ENCODE measurements at places on chromosomes 6 and 20. TPM values are rescaled to one million over a fixed set of nuclear protein-coding genes. Genes with fewer than 3 reads are reported as not detected.

GRCh38 chr6:32697031-32697430 lies 30.6 kb upstream of the HLA-DQB1 start:
- H3K4me1 ChIP-seq = no peaks in the 10 kb centered on the region
- H3K27me3 ChIP-seq = no peaks in the 10 kb centered on the region
- H3K27ac ChIP-seq = no peak overlapping the region
- H3K4me3 ChIP-seq = no peak overlapping the region
- no peak for DNase-seq
- no peaks in the 10 kb centered on the region for H3K36me3 ChIP-seq

- H3K36me3 ChIP-seq = no peaks in the 10 kb centered on the region
- H3K4me1 ChIP-seq = no peaks in the 10 kb centered on the region
- H3K4me3 ChIP-seq = no peak overlapping the region
- no peak for DNase-seq
- no peaks in the 10 kb centered on the region for H3K27me3 ChIP-seq
- H3K27ac ChIP-seq = no peak overlapping the region
Measured at GRCh38 chr6:143195349-143195845, 134.7 kb downstream of the AIG1 start.

GRCh38 chr20:44137266-44137801 lies 49.7 kb downstream of the JPH2 start:
- H3K4me3 ChIP-seq = peak overlapping the region; percentile 40
- no peaks in the 10 kb centered on the region for H3K27me3 ChIP-seq
- no peaks in the 10 kb centered on the region for H3K36me3 ChIP-seq
- H3K27ac ChIP-seq = peak overlapping the region; percentile 72
- H3K4me1 ChIP-seq = peaks cover 45% of the 10 kb centered on the region

DNA sequence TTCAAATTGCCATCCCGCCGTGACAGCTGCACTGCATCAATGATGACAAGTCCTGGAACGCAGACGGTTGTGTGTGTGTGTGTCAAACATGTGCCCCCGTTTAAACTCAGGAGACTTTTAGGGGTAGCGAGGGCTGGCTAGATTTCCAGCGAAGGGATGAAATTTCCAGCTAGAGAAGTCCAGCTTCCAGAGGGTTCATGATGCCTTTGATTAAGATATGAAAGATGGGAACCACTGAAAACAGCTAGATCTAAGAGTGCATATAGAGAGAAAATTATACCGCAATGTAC lies 644 bp downstream of the KIZ start:
- no peak for DNase-seq
- peak overlapping the region; percentile 93 for H3K4me3 ChIP-seq
- no peaks in the 10 kb centered on the region for H3K27me3 ChIP-seq
- no peaks in the 10 kb centered on the region for H3K4me1 ChIP-seq
- no peaks in the 10 kb centered on the region for H3K36me3 ChIP-seq

DNA sequence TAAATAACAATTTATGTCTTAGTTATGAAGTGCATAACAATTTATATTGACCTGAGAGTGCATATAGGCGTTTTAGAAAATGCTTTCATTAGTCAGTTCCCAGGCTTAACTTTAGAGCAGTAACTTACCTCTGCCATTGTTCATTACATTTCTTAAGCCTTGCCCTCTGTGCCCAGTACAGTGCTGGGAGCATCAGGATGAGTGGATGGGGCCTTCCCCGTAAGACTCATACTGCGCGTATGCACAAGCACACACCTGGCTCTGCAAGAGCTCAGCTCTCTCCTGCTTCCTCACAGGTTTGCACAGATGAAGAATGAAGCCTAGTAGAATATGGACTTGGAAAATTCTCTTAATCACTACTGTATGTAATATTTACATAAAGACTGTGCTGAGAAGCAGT lies 125.0 kb downstream of the MAP3K4 start:
- H3K36me3 ChIP-seq = peaks cover 56% of the 10 kb centered on the region
- no peak overlapping the region for H3K4me3 ChIP-seq
- H3K27ac ChIP-seq = no peak overlapping the region
- no peak for DNase-seq
- no peaks in the 10 kb centered on the region for H3K4me1 ChIP-seq
- H3K27me3 ChIP-seq = no peaks in the 10 kb centered on the region

DNA sequence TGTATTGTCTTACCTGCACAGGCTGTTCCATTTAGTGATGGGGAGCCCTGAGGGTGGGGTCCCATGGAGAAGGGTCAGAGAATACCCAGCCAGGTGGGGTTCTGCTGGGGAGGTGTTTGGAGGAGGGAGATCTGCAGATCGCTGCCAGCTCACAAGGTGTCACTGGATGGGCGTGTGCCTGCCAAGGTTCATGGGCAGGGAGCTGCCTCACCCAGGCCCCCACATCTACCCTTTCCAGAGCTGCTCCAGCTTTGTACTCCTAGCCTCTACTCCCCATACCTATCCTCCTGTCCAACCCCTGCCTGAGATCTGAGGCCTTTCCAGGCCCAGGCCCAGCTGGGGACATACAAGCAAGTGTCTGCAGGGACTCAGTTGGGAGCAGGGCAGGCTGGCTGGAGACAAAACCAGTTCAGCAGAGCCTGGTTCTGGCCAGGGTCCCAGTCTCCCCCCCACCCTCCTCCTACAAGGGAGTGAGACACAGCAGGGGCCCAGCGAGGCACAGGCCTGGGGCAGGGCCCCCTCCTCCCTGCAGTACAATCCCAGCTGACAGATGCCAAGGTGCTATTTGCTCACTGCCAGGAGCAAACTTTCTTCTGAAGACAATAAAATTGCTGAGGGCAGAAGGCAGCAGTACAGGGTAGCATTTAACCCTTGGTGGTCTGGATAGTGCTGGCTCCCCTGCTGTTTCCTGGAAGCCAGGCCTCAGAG lies 19.7 kb downstream of the SPDEF start:
- H3K4me3 ChIP-seq = no peak overlapping the region
- no peaks in the 10 kb centered on the region for H3K27me3 ChIP-seq

- H3K27ac ChIP-seq = no peak overlapping the region
- H3K27me3 ChIP-seq = no peaks in the 10 kb centered on the region
- no peak for DNase-seq
- H3K36me3 ChIP-seq = no peaks in the 10 kb centered on the region
Measured at GRCh38 chr20:19404826-19405225, 192.4 kb downstream of the SLC24A3 start.

GRCh38 chr6:146389740-146390139 lies 153.9 kb upstream of the RAB32 start:
- H3K27ac ChIP-seq = no peak overlapping the region
- no peaks in the 10 kb centered on the region for H3K27me3 ChIP-seq

- H3K27ac ChIP-seq = 0 out of 2 replicates have a peak overlapping the region, but pooled peaks have one; percentile 4
- DNase-seq = no peak
- peaks cover 1% of the 10 kb centered on the region for H3K36me3 ChIP-seq
- no peak overlapping the region for H3K4me3 ChIP-seq
- peaks cover 14% of the 10 kb centered on the region for H3K4me1 ChIP-seq
Measured at GRCh38 chr20:48760403-48760983, 67.3 kb downstream of the PREX1 start.

- H3K4me3 ChIP-seq = no peak overlapping the region
- H3K36me3 ChIP-seq = no peaks in the 10 kb centered on the region
- DNase-seq = no peak
- no peaks in the 10 kb centered on the region for H3K27me3 ChIP-seq
- H3K4me1 ChIP-seq = no peaks in the 10 kb centered on the region
Measured at GRCh38 chr6:1757131-1757530, 147.4 kb downstream of the FOXC1 start.

- no peaks in the 10 kb centered on the region for H3K36me3 ChIP-seq
- DNase-seq = no peak
- no peak overlapping the region for H3K27ac ChIP-seq
Measured at GRCh38 chr20:13271977-13272975, 51.2 kb downstream of the ISM1 start.

DNA sequence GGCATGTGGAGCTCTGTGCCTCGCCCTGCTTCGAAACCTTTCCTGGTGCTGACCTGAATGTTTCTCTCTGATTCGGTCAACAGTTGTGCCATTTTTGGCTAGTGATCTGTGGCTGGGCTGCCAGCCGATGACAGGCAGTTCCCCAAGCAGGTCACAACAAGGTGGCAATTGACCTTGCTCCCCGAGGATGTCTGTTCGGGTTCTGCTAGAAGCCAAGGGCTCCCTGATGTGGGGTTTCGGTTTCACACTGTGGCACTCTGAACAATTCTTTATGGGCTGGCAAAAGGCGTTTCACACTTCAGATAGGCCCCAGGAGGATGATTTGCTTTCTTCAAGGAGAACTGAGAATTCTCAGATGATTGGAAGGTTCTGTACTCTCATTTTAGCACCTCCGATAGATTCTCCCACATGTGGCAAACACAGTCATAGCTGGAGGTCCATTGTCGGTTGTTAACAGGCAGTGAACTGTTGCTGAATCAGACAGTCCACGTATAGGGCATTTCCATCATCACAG lies 135.6 kb downstream of the SLC24A3 start:
- H3K4me1 ChIP-seq = no peaks in the 10 kb centered on the region
- no peak overlapping the region for H3K27ac ChIP-seq
- DNase-seq = no peak
- H3K4me3 ChIP-seq = no peak overlapping the region

DNA sequence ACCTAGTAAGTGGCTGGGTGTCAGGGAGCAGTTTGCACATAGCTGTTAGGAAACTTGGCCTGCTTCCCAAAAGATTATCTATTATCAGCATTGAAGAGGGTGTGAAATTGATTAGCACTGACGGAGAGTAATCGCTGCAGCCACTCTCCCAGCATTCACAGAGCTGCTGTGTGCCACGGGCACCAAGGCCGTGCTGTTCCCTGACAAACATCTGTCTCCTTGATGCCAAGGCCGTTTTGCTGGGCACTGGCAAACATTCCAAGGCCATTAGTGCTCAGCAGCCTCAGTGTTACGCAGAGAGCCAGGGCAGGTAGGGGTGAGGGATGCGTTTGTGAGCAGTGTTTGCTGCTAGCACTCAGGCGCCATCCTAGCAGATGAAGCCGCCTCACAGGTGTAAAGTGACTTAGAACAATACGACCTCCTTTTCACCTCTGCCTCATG lies 57.7 kb upstream of the VSTM2L start:
- peak; percentile 38 for DNase-seq
- no peaks in the 10 kb centered on the region for H3K27me3 ChIP-seq
- H3K4me3 ChIP-seq = no peak overlapping the region
- H3K4me1 ChIP-seq = peaks cover 4% of the 10 kb centered on the region

- DNase-seq = no peak
- no peaks in the 10 kb centered on the region for H3K27me3 ChIP-seq
- H3K4me3 ChIP-seq = no peak overlapping the region
- H3K36me3 ChIP-seq = no peaks in the 10 kb centered on the region
- no peak overlapping the region for H3K27ac ChIP-seq
Measured at GRCh38 chr6:117728626-117729025, 53.4 kb downstream of the NUS1 start.

- H3K36me3 ChIP-seq = no peaks in the 10 kb centered on the region
- H3K4me3 ChIP-seq = no peak within 1 kb of the TSS
- peak; percentile 69 for DNase-seq
- H3K4me1 ChIP-seq = no peaks in the 10 kb centered on the region
Measured at GRCh38 chr20:45629496-45630100, at the start of gene WFDC10A. TSS of gene WFDC10A (plus strand) at chr20:45629739. CDS start at chr20:45629814, 75 bp downstream.

DNA sequence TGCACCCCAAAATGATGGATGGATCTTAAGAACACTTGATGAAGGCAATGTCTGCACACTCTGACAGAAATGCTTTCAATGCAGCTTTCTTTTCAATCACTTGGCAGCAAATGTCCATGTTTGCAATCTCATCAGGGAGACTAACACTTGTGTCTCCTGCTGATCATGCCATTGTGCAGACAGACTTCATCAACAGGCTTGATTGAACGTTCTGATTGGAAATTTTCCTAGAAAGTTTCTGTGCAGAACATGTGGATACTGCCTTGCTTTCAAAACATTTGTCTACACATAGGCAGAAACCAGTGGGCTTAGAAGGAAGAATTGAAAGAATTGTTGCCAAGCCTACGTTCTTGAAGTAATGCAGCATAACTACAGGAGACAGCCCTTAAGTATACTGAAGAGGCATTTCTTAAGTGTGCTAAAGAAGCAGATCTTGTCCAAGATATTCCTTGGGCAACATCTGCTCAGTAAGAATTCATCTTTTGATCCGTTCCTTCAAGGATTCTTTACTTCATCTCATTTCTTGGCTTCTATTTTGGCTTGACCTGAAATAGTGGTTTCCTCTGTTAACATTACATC lies 120.4 kb upstream of the PLCB4 start:
- no peaks in the 10 kb centered on the region for H3K36me3 ChIP-seq
- no peaks in the 10 kb centered on the region for H3K4me1 ChIP-seq
- no peak for DNase-seq
- H3K27me3 ChIP-seq = peaks cover 13% of the 10 kb centered on the region
- H3K27ac ChIP-seq = no peak overlapping the region
- no peak overlapping the region for H3K4me3 ChIP-seq

- no peak overlapping the region for H3K27ac ChIP-seq
- no peak overlapping the region for H3K4me3 ChIP-seq
- no peak for DNase-seq
- H3K36me3 ChIP-seq = no peaks in the 10 kb centered on the region
Measured at GRCh38 chr6:52728394-52728793, 34.9 kb downstream of the GSTA2 start.

DNA sequence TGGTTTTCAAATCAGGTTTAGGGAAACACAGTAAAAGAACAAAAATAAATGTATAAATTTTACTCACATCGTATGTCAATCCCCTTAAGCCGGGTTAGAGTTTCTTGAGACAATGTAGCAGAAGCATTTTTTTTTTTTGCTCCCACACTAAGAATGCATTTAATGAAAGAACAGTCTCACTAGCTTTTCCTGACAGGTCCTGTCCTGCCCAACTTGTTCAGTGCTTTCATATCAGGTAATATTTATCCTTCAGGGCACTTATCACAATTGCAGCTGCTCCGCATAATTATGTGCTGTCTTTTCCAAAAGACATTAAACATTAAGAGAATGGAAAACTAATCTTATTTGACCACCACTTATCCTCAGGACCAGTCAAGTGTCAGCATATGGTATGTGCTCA lies 632.0 kb downstream of the HTR1B start:
- H3K27me3 ChIP-seq = no peaks in the 10 kb centered on the region
- no peaks in the 10 kb centered on the region for H3K4me1 ChIP-seq
- no peaks in the 10 kb centered on the region for H3K36me3 ChIP-seq
- no peak overlapping the region for H3K4me3 ChIP-seq
- DNase-seq = no peak
- no peak overlapping the region for H3K27ac ChIP-seq

NDUFAF4 gene
- 49.4 TPM for total RNA-seq

RBM12 gene
- 137 TPM for total RNA-seq

MUCL3 gene
- not detected for total RNA-seq

CTNNBL1 gene
- total RNA-seq = 85.2 TPM

PDYN gene
- not detected for total RNA-seq

PBOV1 gene
- not detected for total RNA-seq

IL20RA gene
- total RNA-seq = 0.22 TPM

GLO1 gene
- total RNA-seq = 485 TPM

AIF1 gene
- not detected for total RNA-seq

Measured in SJCRH30 (cell line).